ENCODE measurements at places on chromosomes 7 and 10.

- DNase-seq: no peak
These were observed 45.9 kb upstream of the BET1 start for GRCh38 chr7:94050046-94050445.

DNA sequence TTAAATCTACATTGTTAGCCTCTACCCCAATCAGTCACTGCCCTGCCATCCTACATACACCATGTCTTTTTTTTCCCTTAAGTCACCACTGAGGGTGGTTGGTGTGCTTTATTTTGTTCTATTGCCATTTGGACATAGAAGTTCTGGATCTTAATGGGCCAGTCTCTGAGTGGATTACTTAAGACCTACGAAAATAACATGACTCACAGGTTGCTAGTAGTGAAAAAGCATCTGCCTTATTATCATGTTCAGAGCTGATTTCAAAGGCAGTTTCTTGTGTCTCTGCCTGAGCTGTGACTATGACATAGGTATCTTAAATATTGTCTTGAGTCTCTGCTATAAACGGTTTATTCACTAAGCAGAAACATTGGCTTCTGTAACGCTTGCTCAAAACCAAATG is 410.8 kb downstream of the MDFIC start:
- DNase-seq: no peak

GRCh38 chr7:108059526-108059925 is 56.6 kb upstream of the LAMB1 start:
- DNase-seq: no peak

- DNase-seq: no peak
These were observed 712.4 kb downstream of the GATA3 start for GRCh38 chr10:8766899-8767298.

GRCh38 chr7:56092789-56093531 is at the start of gene PHKG1:
Gene PHKG1, minus strand, starts transcription at chr7:56092952. Its CDS starts 4,011 bp downstream, at chr7:56088941.
- DNase-seq: no peak
